MCF 10A (cell line): ENCODE measurements at places on chromosomes 7 and 10.

- DNase-seq: no peak
Observed at GRCh38 chr10:4013651-4014121, 228.7 kb upstream of the KLF6 start.

DNA sequence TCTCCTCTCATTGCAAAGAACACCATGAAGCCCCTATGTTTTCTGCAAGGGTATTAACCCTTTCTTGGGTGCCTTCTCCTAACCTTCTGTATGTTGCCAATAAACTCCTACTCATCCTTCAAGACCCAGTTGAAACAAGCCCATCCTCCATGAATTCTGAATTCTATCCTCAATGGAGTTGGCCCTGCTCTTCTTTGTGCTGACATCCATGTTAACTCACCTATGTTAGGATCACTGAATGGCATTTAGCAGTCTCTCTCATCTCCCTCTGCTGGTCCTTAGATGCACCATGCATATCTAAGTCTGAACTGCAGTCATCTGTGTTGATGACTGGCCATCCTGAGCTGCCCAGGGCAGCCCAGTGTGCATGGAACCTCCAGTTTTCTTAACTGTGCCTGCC, 129.8 kb downstream of the BUB3 start:
- peak; percentile 8 for DNase-seq

GRCh38 chr7:137408126-137408525, 64.6 kb upstream of the PTN start:
- DNase-seq: no peak

DNA sequence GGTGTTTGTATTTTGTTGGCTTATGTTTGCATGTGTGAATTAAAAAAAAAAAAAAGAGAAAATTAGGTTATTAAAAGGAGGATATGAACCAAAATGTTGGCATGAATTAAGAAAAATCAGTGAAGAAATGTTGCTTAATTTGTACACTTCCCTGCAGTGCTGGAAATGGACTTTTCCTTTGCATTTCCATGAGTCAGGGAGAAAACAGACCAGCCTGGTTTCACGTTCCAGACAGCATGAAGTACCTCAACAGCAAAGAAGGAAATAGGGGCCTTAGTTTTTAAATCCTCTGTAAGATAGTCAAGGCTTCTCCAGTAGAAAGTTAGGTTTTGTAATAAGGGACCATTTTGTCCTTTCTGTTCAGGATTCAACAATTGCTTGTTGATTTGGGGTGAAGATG, 159.7 kb downstream of the CELF2 start:
- no peak for DNase-seq

DNA sequence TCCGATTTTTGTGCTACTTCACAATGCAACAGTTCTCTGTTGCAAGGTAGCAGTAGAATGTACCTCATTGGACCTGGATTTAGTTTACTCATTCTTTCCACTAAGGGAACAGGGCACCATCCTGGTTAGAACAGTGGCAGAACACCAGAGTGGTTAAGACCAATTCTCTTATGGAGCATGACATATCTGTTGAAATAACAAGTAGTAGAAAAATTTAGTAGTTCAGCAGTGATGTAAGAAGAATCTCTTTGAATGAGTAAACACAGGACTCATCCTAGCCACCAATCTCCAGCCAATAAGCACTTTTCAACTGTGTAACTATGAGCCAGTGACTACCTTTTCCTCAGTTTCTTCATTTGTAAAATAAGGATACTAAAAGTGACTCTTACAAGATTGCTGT, 2.4 kb downstream of the ANKRD22 start:
- DNase-seq: peak; percentile 8

DNA sequence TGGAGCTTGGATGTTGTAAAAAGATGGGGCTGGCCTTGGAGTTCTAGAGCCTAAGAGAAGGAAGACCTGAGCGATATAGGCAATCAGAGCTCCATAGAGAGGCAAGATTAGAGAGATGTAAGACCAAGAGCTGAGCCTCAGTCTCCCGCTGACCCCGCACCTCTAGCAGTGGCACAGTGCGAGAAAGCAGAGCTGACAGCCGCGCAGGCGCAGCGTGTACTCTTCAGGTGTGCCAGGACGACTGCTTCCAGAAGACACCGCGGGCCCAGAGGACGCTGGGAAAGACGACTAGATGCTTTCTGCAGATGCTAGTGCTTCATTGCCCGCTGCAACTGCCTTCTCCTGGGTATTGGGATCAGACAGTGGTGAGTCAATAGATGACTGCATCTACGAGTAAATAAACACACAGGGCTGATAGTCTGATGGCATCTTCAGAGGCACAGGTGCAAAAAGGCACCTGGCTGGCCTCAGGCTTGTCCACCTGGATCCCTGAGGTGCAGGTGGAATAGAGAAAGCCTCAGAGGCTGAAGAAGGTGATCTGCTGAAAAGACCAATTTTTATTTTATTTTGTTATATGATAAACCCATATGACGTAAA, 38.1 kb upstream of the CCDC6 start:
- no peak for DNase-seq

- no peak for DNase-seq
Observed at GRCh38 chr10:70884741-70885140, 3.6 kb downstream of the PCBD1 start.

DNA sequence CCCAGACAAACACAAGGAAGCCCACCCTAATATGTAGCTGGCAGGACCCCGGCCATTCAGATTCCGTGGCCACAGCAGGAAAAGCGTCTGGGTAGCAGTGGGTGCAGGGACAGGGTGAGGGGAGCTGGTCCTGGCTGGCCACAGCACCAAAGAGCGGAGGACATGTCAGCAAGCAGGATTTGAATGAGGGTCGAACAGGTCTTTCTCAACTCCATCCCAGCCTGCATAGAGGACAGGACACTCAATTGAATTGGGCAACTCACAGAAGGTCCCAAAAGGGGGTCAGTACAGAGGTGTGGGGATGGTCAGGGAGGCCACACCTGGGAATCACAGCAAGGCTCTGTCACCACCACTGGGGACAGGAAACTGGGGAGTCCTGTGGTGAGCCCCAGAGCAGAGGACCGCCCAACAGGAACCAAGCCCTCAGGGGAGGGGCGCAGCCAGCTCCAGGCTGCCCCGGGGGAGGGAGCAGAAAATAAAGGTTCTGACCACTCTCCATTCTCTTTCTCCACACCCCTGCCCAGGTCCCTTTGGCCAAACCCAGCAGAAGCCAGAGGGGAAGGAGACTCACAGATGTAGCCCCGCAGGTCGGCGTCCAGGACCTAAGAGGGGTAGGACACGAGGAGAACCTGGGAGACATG, 108.7 kb upstream of the PPP2R2D start:
- no peak for DNase-seq

- DNase-seq: peak; percentile 79
Observed at GRCh38 chr10:84415539-84416244, 87.3 kb downstream of the CCSER2 start.

- DNase-seq: no peak
Observed at GRCh38 chr7:45021604-45022296, 21.7 kb downstream of the CCM2 start.

- DNase-seq: no peak
Observed at GRCh38 chr10:102965311-102965851, 47.3 kb downstream of the CNNM2 start.

DNA sequence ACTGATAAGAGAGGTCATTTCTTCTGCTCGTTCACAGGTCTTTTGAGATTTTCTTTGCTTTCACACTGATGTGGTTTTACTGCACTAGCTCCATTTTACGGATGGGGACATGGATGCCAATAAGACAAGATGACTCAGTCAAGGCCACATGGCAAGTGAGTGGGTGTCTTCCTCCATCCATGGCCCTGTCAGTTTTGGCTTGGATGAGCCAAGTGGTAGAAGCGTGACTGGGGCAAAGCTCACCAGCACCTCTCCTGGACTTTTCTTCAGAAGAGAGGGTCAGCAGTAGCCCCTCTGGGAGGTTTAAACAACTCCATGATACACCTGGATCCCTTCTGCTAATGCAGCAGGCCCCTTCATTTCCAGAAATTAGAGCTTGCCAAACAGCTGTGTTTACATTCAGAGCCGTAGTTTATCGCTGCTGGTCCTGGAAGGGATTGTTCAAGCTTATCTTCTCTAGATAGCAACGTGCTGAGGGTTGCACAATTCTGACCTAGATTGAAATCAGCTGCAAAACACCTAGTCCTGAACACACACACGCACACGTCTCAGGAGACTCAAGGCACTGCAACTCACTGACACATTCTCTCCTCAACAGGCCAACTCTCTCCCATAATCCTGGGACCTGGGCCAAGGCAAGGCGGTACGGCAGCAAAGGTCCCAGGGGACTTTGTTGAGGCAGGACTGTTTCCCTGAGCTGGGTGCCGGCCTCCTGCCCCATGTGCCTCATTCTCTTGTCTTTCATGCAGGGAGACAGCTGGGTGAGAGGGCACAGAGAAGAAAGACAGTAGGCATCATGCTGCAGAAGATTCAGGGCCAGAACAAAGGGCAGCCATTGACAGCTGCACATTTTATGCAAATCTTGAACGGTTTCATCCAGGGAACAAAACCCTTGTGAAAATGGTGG, 14.2 kb upstream of the PDCD4 start:
- peak; percentile 52 for DNase-seq

GRCh38 chr7:94980418-94981142, 73.2 kb downstream of the PPP1R9A start:
- DNase-seq: peak; percentile 44

- DNase-seq: no peak
Observed at GRCh38 chr10:28938745-28939144, 261.4 kb downstream of the BAMBI start.

DNA sequence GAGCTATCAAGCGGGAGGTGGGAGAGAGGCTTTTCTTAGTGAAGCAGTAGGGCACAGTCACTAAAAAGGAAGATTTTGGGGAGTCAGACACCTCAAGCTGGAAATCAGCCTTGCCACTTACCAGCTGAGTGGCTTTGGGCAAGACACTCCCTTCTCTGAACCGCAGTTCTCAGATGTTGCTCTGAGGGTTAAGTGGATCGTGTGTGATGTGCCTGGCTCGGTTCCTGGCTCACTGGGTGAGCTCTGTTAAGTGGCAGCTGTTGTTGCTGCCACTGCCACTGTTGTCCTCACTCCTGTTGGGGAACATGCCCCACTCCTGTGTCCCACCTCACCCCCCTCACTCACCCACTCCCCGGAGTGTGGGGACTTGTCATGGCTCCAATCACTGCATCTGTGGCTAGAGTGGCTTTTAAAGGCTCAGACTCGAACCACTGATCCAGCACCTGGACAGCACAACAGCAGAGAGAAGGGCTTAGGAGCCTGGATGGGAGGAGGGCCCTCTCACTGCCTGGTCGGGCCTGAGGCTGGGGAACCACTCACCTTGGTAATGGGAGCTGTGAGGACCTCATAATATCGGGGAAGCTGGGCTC, 20.0 kb downstream of the PYROXD2 start:
- no peak for DNase-seq

GRCh38 chr10:124725791-124726190, 18.4 kb downstream of the FAM53B start:
- DNase-seq: no peak

DNA sequence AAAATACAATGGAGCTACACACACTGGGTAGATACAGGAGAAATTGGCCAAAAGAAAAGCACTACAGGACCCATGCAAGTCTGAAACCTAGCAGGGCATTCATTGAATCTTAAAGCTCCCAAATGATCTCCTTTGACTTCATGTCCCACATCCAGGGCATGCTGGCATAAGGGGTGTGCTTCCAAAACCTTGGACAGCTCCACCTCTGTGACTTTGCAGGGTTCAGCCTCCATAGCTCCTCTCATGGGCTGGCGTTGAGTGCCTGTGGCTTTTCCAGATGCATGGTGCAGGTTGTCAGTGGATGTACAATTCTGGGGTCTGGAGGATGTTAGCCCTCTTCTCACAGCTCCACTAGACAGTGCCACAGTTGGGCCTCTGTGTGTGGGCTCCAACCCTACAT, 626.3 kb upstream of the POT1 start:
- DNase-seq: peak; percentile 27

DNA sequence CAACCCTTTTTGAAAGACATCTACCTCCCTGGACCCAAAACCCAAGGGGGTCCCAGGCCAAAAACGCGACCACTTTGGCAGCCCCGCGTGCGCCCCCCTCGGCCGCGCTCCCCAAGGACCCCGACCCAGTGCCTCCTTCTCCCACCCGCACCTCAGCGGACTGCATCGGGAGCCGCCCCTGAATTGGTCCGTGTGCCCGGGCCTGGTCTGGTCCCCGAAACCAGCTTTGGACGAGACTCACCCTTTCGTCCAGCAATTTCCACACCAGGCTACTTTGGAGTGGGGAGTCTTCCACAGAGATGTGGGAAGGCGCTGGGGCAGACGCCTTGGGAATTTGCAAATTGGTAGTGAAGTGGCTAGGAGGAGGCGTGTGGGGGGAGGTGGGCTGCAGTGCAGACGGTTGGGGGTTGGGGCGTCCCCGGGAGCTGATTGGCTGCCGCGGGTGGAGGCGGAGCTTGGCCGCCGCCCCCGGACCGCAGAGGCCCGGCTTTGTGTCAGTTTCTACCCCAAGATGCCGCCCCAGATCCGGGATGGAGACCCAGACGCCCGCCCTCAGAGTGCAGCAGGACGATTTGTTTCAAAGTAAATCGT, 16.9 kb downstream of the TCAF1 start:
- DNase-seq: no peak

- no peak for DNase-seq
Observed at GRCh38 chr7:158564663-158565035, 23.0 kb downstream of the PTPRN2 start.

DNA sequence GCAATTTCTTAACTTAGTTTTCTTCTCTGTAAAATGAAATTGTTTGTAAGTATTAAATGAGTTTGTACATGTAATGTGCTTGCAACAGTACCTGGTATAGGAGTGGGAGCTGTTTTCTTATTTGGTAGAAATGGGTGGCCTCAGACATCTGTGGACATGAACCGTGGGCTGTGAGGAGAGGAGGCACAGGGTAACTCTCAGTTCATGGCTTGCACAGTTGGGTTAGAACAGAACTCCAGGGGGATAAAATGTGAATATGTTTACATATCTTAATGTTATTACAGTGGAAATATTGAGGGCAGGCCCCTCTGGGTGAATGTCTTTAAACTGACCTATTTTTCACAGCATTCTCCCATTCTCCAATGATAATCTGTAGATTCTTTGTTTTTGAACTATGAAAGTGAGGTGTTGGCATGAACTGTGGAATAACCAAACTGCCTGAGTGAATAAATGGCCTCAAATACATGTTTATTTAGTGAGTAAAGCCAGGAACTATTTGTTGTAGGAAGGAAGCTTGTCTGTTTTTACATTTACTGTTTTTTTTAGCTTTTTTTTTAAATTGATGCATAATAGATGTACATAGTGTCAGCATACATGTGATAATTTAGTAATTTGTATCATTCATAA, 2.6 kb downstream of the ABCA13 start:
- DNase-seq: no peak

GRCh38 chr10:44261296-44261695, 123.6 kb downstream of the CXCL12 start:
- DNase-seq: no peak

- DNase-seq: no peak
Observed at GRCh38 chr10:121085367-121085766, 234.2 kb downstream of the WDR11 start.
